ENCODE measurements at places on chromosomes 2 and 18.

GRCh38 chr18:74395648-74396154 is 61.4 kb downstream of the DIPK1C start:
- DNase-seq = no peak

DNA sequence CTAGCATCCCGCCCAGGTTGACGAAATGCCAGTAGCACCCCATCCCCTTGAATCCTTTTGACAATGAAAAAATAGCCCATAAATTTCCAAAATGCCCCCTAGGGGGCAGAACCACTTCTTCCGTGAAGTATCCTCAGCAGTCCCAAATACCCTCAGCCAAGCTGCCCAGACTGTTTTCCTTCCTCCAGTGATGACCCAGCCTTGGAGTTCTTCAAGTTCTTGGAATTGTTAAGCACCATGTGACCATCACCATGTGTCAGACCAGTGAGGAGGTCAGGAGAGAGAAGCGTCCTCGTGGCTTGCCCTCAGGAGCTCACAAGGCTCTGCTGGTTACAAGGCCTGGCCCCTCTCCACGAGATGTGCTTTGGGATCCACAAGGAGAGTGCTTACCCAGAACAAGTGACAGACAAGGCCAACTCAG is 1.4 kb upstream of the SLC23A3 start:
- peak; percentile 93 for DNase-seq

DNA sequence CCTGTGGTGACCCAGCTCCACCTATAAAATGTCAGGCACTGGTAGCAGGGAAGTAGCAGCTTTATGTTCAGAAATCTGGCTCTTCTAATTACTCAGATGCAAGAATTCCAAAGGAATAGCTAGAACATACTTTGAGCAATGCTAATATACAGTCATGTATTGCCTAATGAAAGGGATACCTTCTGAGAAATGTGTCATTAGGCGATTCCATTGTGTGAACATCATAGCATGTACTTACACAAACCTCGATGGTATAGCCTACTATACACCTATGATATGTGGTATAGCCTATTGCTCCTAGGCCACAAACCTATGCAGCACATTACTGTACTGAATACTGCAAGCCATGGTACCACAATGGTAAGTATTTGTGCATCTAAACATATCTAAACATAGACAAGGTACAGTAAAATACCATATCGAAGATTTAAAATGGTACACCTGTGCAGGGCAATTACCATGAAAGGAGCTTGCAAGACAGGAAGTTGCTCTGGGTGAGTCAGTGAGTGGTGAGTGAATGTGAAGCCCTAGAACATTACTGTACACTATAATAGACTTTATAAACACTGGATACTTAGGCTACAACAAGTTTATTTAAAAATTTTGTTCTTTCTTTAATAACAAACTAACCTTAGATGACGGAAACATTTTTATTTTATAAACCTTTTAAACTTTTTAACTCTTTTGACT is 50.3 kb upstream of the ETAA1 start:
- peak; percentile 34 for DNase-seq

DNA sequence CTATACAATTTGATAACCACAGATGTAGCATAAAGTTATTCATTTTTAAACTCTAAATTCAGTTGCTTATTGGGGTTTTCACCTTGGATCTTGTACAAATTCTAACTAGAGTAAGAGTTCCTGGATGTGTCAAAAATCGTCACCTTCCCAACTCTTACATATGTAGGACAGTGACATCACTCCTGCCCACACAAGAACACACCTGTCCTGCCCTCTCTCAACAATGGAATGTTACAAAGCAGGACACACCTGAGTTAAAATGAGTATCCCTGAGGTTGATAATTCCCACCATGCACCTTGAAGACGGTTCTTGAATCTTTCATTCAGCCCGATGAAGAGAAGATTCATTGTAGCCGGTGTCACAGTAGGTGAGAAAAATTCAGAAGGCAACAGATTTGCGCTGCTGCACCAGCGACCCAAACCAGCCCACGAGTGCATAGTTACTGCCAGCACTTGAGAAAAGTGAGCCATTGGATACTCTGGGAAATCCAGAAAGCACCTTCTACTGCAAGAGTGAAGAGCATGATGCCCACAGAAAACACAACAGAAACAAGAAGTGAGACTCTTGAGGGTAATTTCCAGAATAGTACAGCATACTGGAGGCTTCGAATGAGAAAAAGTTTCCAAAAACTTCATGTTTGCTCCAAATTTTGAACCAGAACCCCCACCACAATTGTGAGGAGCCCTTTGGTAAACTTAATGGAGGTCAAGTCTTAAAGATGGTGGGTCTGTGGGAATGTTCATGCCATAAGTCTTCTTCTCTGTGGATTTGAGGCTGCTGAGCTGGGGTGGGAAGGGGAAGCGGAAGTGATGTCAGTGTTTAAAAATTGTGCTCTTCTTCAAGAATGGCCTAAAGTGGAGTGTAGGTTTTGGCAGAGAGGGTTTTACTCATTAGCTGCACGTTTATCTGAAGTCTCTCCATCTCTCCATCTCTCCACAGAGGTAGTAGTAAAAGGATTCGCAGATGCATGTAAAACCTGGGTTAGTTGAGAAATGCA is 34.7 kb upstream of the ADAM23 start:
- DNase-seq = no peak

- no peak for DNase-seq
These were observed 10.5 kb downstream of the PLB1 start for GRCh38 chr2:28506112-28506910.

- no peak for DNase-seq
These were observed 18.6 kb downstream of the GAREM2 start for GRCh38 chr2:26191316-26192159.

- DNase-seq = no peak
These were observed 106.2 kb downstream of the LPIN1 start for GRCh38 chr2:11852526-11853196.

DNA sequence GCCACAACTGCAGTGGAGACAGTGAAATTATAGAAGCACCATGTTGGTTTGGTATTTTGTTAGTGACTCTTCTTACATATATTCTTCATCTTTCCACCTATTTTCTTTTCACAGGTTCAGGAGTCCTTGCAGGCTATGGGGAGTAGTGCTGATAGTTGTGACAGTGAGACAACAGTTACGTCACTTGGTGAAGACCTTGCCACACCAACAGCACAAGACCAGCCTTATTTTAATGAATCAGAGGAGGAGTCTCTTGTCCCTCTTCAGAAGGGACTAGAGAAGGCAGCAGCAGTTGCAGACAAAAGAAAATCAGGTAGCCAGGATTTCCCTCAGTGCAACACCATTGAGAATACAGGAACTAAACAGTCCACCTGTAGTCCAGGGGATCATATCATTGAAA is 23.6 kb downstream of the ITPRID2 start:
- no peak for DNase-seq

DNA sequence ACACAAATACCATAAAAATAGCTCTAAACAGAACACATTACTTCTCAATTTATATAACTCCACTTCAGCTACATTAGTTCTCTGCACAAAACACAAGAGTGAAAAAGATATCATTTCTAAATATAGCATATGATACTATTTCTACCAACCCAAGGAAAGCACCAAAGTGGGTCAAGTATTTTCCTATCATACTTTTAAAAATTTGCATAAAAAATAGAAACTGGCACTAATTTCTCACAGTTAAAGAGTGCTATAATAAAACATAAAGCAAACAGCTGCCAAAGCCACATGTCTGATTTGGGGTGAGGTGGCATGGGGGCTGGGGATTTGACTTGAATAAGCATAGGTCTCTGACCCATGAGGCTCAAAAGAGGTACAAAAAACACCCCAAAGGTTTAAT is 61.5 kb downstream of the BARD1 start:
- DNase-seq = no peak

DNA sequence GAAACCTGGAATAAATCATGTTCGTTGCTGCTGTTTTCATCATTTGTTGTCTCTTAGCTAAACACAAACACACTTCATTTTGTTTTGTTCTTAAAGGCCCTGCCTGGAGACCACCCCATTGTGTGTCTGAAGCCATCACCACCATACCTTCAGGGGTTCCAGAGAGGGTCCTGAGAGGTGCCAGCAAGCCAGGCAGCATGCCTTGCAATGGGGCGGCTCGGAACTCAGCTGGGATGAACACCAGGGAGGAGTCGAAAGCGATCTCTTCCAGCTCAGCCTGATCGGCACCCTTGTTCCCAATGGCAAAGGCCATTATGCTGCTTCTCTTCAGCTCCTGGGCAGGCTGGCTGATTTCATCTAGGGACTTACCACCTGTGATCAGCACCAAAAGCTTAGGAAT is 33.2 kb downstream of the COL6A3 start:
- DNase-seq = no peak

- DNase-seq = no peak
These were observed 55.4 kb downstream of the EPAS1 start for GRCh38 chr2:46352621-46353020.

GRCh38 chr18:35466334-35466733 is 31.4 kb downstream of the INO80C start:
- DNase-seq = no peak

DNA sequence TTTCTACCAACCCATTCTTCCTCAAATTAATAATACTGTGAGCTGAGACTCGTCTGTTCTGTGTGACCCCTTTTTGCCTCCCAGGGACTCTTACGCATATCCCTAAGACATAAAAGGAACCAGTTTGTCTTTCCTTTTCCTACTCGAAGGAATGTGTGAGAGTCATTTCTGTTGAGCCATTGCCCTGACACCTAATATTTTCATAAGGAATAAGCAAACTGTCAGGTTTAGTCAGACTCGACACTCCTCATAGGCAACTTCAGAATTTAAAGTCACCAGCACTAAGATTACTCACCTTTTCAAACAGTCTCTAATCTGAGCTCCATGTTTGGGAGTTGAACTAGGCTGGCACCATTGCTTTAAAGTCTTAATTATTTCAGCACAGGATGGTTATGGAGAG is 305.5 kb downstream of the IKZF2 start:
- DNase-seq = peak; percentile 72

- DNase-seq = peak; percentile 88
These were observed 121.3 kb downstream of the MAP4K4 start for GRCh38 chr2:101818531-101819451.

- no peak for DNase-seq
These were observed 352.1 kb upstream of the ZNF521 start for GRCh38 chr18:25704071-25704470.

DNA sequence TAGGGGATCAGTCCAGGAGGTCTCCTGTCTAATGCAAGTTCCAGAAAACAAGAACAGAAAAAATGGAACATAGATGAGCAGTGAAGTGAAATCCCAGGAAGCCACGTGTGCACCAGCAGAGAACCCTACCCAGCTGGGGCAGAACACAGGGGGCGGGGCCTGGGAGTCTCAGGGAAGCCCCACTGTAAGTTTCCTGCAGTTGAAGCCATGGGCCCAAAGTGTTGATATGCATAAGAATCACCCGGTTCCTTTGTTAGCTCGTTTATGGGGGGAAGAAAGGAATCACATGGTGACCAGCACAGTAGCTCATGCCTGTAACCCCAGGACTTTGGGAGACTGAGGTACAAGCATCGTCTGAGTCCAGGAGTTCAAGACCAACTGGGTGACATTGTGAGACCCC is 131.3 kb downstream of the INO80D start:
- no peak for DNase-seq

- DNase-seq = no peak
These were observed 145.3 kb upstream of the SMAD7 start for GRCh38 chr18:49096021-49096420.

GRCh38 chr2:72982781-72983499 is 65.6 kb downstream of the EMX1 start:
- no peak for DNase-seq

DNA sequence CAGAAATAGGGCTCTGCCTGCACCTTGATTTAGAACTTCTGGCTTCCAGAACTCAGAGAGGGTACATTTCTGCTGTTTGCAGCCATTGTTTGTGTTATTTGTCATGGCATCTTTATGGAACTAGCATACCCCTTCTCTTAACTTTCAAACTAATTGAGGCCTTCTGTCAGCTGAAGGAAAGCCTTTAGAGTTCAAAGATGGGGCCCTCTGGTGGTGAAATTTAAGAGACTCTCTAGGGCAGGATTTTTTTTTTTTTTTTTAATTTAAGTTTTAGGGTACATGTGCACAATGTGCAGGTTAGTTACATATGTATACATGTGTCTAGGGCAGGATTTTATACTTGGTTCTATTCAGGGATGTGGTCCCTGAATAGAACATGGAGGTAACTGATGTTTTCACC is 260.6 kb upstream of the LINC00305 start:
- DNase-seq = peak; percentile 1

DNA sequence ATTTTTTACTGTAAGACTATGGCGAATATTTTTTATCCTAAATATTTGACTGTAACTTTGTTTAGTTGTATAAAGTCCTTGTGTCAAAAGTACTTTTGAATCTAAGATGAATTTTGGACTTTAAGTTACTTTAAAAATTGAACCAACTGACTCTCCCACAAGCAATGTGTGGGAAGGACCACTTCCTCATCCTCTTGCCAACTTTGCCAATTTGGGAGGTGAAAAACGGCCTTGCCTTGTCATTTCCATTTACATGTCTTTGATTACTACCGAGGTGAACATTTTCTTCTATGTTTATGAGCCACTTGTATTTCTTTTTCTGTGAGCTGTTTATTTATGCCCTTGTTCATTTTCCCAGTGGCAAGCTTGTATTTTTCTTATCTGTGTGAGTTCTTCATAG is 12.8 kb upstream of the MSGN1 start:
- DNase-seq = no peak

GRCh38 chr2:102387763-102388546 is 32.4 kb downstream of the IL18R1 start:
- no peak for DNase-seq

GRCh38 chr18:9477509-9477908 is 2.2 kb downstream of the RALBP1 start:
- DNase-seq = no peak

DNA sequence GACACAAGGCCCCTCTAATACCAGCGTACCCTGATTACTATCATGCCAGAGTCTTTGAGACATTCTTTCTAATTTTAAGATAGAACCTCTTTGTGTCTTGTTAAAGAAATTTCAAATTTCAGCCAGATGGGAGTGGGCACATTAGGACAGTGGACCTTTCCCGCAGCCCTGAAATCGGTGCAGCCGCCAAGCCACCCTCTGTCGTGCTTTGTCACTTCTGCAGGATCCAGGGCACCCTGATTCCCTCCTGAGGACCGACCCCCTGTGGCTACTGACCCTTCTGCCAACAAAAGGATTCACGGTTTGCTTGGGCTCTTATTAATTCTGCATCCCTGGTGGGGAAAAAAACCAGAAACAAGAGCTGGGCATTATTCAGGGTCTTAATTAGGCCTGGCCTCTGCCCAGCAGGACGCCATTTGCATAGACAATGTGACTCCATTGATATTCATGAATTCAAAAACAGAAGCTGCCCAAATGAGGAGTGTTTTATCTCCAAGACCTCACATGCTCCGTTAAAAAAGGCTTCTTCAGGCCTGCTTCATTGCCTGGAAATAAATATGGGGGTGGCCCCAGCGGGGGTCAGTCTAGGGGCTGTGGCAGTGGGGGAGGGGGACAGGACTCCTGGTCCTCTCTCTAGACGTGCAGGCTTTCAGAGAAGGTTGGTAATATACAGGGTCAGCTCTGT is 116.9 kb downstream of the ALPK2 start:
- no peak for DNase-seq
